A549 treated with DMSO at 1 μM for 4 hours (cell line): ENCODE measurements at places on chromosomes 7 and 10. TPM values are rescaled to one million over a fixed set of nuclear protein-coding genes. Genes with fewer than 3 reads are reported as not detected.

Gene KCNMA1
- 42.4 to 95.9 TPM (median 75.8 TPM) in 5 replicates for total RNA-seq

Gene CLDN3
- total RNA-seq = 1.6 to 3.7 TPM (median 2.8 TPM) in 5 replicates

Gene SHH
- 1.1 to 2.2 TPM (median 2.1 TPM) in 5 replicates for total RNA-seq

Gene SEMA3C
- total RNA-seq = 46.4 to 76.0 TPM (median 61.3 TPM) in 5 replicates

Gene EIF5AL1
- total RNA-seq = 2.3 to 5.1 TPM (median 2.8 TPM) in 5 replicates

Gene CYP2C8
- total RNA-seq = not detected in 5 replicates

Gene SYCE1
- total RNA-seq = not detected in 5 replicates

Gene IGF2BP3
- 20.7 to 26.6 TPM (median 25.1 TPM) in 5 replicates for total RNA-seq

Gene IDI2
- total RNA-seq = 0.06 to 0.17 TPM in 2 of 5 replicates, not detected in the others

Gene SLC26A3
- not detected in 5 replicates for total RNA-seq

Gene CUEDC2
- total RNA-seq = 61.4 to 65.1 TPM (median 63.5 TPM) in 5 replicates

Gene NUTM2E
- 0.36 to 0.43 TPM (median 0.40 TPM) in 5 replicates for total RNA-seq

Gene BMS1
- total RNA-seq = 25.0 to 27.5 TPM (median 26.6 TPM) in 5 replicates

Gene SPOCK2
- 0.19 to 0.52 TPM (median 0.37 TPM) in 5 replicates for total RNA-seq

Gene SAMD9L
- total RNA-seq = 0.68 to 1.4 TPM (median 0.90 TPM) in 5 replicates

Gene WEE2
- not detected in 5 replicates for total RNA-seq

Gene MRLN
- not detected in 5 replicates for total RNA-seq

Gene MRPS33
- total RNA-seq = 104 to 114 TPM (median 112 TPM) in 5 replicates

Gene ANKRD30A
- total RNA-seq = 0.41 to 1.1 TPM (median 0.74 TPM) in 5 replicates

Gene NCF1
- total RNA-seq = 0.14 TPM in 1 of 5 replicates, not detected in the others

Gene TLL2
- 0.08 to 0.14 TPM (median 0.10 TPM) in 5 replicates for total RNA-seq

Gene VAX1
- 1.3 to 1.9 TPM (median 1.5 TPM) in 5 replicates for total RNA-seq

Gene POU6F2
- total RNA-seq = not detected in 5 replicates

Gene CPA4
- total RNA-seq = 6.1 to 12.3 TPM (median 8.3 TPM) in 5 replicates

Gene EPO
- 0.07 to 0.09 TPM in 2 of 5 replicates, not detected in the others for total RNA-seq

Gene SH2D4B
- 0.02 to 0.08 TPM (median 0.06 TPM) in 3 of 5 replicates, not detected in the others for total RNA-seq

Gene ACBD7
- 0.85 to 1.1 TPM (median 0.96 TPM) in 5 replicates for total RNA-seq

Gene HOXA4
- total RNA-seq = 1.3 to 3.0 TPM (median 2.8 TPM) in 5 replicates

Gene RTKN2
- 0.83 to 1.2 TPM (median 1.1 TPM) in 5 replicates for total RNA-seq

Gene PRLHR
- not detected in 5 replicates for total RNA-seq

Gene PARD3
- total RNA-seq = 68.4 to 93.8 TPM (median 85.7 TPM) in 5 replicates

Gene HMX2
- total RNA-seq = 0.06 to 0.27 TPM (median 0.15 TPM) in 4 of 5 replicates, not detected in the other

Gene CLCN1
- total RNA-seq = 0.03 to 0.07 TPM (median 0.06 TPM) in 3 of 5 replicates, not detected in the others

Gene CTTNBP2
- total RNA-seq = 0.27 to 0.53 TPM (median 0.41 TPM) in 5 replicates

Gene MDFIC
- 20.8 to 28.1 TPM (median 26.1 TPM) in 5 replicates for total RNA-seq

Gene TCERG1L
- total RNA-seq = not detected in 5 replicates

Gene FHIP2A
- total RNA-seq = 8.3 to 10.1 TPM (median 9.9 TPM) in 5 replicates

Gene RSPH10B2
- total RNA-seq = 0.28 to 0.32 TPM in 2 of 5 replicates, not detected in the others
